ENCODE measurements at places on chromosomes 4 and X.

- no peak for DNase-seq
These were observed 350.3 kb downstream of the ZIC3 start for GRCh38 chrX:137916090-137916746.

DNA sequence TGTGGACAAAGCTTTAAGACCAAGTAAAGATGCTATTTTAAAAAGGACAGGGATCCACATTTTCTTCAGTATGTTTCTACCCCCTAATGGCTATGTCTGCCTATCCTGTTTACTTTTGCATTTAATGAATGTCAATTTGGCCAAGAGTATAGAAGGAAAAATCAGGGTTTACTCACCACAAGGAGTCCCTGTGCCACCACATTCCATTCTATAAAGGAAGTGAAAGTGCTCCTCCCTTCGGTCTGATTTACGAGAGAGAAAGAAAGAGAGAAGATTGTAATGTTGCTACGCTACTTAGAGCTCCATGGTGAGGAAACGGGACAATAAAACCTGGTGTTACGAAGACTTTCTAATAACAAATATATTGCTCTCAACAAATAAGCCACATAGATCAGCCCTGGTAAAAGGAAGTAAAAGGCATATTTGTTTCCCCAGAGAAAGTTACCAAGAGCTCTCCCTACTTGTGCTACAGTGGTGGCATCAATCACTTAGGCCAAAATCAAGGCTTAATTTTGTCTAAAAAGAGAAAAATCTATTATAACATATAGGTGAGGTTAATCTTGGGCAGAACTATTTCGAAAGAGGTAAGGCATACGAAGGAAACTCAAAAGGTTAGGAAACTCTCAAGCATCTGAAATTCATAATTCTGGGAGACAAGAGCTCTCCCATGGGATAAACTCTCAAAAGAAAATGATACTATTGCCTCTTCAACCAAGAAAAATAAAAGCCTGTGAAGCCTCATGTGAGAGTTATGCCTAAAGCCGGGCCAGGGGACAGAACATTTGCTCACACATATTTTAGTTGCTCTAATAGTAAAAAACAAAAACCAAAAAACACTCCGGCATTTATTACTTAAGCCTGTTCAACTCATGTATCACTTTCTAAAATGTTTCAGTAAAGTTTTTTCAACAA is 29.5 kb downstream of the TAPT1 start:
- DNase-seq, result no peak

- no peak for DNase-seq
These were observed 51.3 kb upstream of the EXOC1L start for GRCh38 chr4:55768291-55768690.

GRCh38 chr4:106494066-106494465 is 125.5 kb upstream of the GIMD1 start:
- DNase-seq, result no peak

DNA sequence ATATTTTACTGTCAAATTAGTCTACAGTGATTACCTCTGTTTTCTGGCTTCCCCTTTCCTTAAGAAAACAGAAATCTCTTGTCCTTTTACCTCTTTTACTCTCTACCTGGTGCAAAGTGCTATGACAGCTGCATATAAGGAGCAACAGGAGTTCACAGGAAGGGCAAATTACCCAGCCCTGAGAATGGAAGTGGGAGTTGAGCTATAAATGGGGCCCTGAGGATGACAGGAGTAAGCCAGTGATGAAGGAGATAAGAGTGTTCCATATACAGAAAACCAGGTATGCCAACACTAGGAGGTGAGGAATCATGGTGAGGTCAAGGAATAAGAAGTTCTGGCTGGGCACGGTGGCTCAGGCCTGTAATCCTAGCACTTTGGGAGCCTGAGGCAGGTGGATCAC is 4.5 kb upstream of the HSD17B13 start:
- DNase-seq, result no peak

GRCh38 chr4:101710806-101711205 is 79.7 kb upstream of the BANK1 start:
- DNase-seq, result no peak

DNA sequence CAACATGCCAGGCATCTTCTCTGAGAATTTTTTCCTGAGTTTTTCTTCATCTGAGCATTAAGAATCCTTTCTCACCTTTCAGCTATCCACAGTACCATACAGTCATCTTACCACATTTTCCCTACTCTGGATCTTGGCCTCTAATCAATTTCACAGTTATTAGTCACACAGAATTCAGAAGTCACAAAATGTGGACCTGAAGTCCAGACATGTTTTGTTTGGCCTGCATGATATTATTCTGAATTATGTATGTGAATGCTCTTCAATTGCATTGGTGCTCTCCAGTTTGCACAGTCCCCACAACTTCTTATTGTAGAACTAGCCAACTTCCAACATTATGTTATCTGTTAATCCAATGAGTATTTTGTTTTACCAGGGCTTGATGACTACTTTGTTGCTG is 102.3 kb upstream of the GRIA3 start:
- no peak for DNase-seq

GRCh38 chrX:84467898-84468297 is 34.4 kb downstream of the HDX start:
- DNase-seq, result no peak

DNA sequence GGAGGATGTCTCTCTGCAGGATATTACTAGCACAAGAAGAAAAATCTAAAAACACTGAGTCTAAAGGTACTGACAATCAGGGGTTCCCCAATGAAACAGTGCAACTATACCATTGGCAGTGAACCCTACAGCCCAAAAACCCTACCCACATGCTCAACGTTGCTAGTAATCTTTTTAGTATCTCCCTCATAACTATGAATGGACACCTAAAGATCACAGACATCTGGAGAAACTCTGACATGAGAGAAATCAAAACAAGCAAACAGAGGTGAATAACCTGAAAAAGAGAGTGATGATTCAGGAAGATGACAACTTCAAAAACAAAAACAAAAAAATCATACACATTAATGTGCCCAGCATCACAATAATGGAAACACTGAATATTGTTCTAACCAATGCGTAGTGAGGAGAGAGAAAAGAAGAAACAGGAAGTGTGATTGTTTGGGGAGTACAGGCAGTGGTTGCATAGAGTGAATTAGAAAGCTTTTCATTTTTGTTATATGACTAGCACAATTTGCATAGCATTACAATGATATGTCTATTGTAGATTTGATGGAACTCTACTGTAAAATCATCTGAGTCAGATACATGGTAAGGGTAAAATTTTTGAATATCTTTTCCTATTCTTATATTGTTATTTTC is 78.9 kb upstream of the FMR1 start:
- no peak for DNase-seq

- no peak for DNase-seq
These were observed 22.8 kb downstream of the MFAP3L start for GRCh38 chr4:170003071-170004070.

DNA sequence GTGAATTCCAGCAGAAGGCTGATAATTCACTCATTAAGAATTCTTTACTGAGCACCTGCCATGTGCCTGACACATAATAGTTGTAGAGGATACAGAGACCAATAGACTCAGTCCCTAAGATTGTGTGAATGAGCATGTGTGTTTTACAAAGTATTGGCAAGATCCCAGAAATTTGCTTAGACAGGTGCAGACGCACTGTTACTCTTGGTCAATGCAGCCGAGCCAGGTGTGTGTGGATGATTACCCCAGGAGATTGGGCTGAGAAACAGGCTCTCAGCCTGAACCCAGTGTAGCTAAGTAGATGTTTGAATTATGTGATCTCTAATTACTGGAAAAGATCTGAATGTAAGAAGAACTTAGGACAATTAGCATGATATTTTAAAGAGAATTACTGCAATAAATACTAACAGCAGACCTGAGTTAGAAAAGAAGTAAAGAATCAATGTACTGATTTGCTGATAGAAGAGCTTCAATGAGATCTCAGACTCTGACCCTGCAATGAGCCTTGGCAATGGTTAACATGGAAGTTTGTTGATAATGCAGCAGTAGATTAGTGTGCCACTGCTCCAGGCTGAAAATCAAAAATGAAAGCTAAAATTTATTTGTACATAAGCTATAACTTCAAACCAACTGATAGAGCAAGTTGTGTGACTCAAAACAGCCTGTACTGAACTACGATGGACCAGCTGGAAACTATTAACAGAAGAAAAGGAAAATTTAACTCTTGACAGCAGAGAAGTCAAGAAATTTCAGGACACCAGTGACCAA is 32.2 kb upstream of the NDST4 start:
- no peak for DNase-seq

GRCh38 chr4:24840362-24840761 is 45.0 kb downstream of the SOD3 start:
- no peak for DNase-seq

DNA sequence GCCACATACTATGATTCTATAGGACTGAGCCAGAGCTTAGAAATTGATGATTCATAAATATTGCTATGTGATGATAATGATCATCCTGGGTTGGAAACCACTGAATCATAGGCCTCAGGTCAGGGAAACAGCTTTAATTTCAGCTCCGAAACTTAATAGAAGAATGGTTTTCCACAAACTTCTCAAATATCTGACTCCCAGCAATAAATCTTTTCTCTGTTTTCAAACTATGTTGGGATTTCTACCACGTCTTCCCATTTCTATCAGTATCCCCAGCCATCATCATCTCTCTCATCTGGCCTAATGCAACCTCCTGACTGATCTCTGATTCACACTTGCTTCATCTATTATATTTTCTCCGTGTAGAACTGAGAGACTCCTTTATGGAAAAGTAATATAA is 521.8 kb upstream of the AGA start:
- no peak for DNase-seq

DNA sequence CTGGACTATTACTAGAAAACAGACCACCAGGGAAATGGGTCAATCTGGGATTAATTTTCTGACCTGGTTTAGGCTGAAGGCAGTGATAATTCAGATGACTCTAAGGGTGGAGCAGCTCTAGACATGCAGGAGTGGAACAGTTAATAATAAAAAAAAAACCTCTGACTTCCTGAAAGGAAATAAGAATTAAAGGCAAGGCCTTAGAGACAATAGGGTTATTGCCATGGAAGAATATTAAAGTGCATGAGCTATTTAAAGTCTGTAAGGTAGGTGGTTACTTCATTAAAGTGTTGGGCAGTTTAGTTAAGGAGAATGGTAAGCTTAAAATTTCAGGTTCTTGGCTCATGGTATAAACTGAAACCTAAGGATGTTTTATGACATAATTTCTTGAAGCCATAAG is 14.6 kb upstream of the ADH5 start:
- DNase-seq, result no peak

DNA sequence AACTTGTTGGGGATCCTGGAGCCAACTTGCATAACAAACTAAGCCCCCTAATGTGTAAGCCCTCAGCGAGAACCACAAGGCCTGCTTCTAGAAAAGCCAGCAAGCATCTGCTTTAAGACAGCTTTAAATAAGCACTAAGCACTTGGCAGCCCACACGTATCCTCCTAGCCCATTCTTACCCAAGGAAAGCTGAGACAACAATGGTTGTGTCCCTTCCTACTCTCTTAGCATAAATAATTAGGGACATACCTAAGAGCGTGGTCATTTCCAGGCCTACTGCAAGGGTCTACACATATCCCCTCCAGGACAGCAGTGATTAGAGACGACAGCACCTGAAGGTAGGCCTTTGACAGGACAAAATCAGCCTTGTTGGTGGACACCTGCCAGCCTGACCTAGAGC is 322.8 kb upstream of the PPARGC1A start:
- DNase-seq, result no peak

GRCh38 chr4:129232589-129233337 is 136.8 kb downstream of the C4orf33 start:
- DNase-seq, result no peak

DNA sequence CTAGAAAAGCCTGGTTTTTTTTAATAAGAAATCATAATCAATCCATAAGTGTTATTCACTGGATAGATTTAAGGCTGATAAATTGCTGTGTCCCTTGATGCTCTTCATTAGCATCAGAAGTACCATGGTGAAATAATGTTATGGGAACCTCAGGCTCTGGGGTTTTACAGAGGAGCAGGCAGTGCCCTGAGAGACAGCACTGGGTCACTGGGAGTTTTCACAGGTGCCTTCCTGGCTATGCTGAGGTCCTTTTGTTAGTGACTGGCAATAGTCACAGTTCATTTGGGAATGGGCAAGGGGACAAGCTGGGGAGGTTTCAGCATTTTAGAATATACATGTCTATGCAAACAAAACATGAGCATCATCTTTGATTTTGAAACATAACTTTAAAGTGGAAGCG is 38.6 kb downstream of the ANK2 start:
- DNase-seq, result no peak

- no peak for DNase-seq
These were observed 38.5 kb downstream of the ZCCHC12 start for GRCh38 chrX:118862091-118862490.

- no peak for DNase-seq
These were observed 45.5 kb upstream of the FAM241A start for GRCh38 chr4:112099701-112100297.

DNA sequence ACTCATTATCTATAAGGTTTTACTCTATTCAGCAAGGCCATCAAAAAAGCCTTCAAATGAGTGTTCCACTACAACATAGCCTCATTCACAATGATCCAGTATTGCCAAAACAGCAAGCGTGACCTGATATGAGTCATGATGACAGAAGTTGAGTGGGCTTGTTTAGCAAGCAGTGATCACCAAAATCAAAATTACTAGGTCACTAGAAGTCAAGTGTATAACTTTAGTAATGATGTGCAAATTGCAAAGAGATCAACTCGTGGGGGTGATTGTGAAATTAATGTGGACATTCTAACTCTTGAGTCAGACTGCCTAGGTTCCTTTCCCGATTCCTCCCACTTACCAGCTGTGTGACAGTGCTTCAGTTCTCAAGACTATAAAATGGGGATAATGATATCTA is 124.5 kb downstream of the CHM start:
- DNase-seq, result no peak

DNA sequence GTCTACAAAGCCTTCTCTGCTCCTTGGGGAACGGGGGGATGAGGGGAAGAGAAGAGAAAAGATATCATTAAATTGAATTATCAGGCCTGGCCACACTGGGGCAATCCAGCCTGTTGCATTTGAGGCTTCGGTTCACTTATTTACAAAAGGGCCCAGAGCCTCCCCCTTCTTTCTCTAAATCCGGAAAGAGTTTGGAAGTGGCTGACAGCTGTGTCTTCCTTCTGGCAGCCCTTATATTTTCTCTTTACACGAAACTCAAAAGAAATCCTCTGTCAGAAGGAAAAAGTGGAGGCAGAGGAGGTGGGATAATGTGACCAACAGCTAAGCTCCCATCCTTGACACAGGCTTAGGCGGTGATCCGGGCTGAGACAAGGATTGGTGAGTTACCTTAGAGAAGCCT is 158.3 kb upstream of the TAPT1 start:
- no peak for DNase-seq

GRCh38 chr4:158259955-158260575 is 49.8 kb downstream of the TMEM144 start:
- no peak for DNase-seq

GRCh38 chr4:27666943-27667342 is 806.3 kb downstream of the STIM2 start:
- no peak for DNase-seq

- DNase-seq, result no peak
These were observed 255.1 kb downstream of the C4orf33 start for GRCh38 chr4:129350834-129351721.

GRCh38 chr4:3344596-3344995 is 51.8 kb downstream of the RGS12 start:
- no peak for DNase-seq

All from stimulated activated CD4-positive, alpha-beta T cell treated with anti-CD3 and anti-CD28 coated beads, Interleukin-2, amount 100 ng/mL, for 24 hours (primary cell).